Stimulated activated CD4-positive, alpha-beta T cell treated with anti-CD3 and anti-CD28 coated beads, Interleukin-15, amount 100 ng/mL, for 48 hours (primary cell): ENCODE measurements at places on chromosomes 16 and 17.
A peak's percentile ranks its signal among the peaks of the same experiment; 100 is the strongest.

GRCh38 chr16:66950437-66950836, 10.6 kb upstream of the CES3 start:
- DNase-seq = no peak

GRCh38 chr17:30840771-30841170, 9.0 kb downstream of the ATAD5 start:
- no peak for DNase-seq

- DNase-seq = no peak
Measured at GRCh38 chr16:60299241-60299776, 1565.2 kb upstream of the GOT2 start.

DNA sequence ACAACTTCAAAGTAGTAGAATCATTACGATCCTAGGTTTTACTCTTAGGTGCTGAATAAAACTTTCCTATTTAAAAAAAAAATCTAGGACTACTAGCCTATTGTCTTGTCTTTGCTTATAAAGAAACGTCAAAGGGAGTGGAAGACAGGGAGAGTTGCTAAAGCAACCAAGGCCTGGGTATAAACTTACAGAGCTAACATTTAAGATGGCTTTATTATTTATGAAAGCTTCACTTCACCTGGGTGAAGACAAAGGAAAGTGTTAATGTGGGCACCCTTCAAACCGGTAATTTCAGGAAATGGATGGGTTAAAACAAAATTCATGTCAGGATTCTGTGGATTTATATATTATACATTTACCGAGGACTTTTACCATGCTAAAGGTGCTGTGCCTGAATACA, 2.5 kb downstream of the DUSP14 start:
- DNase-seq = no peak

- DNase-seq = peak; percentile 38
Measured at GRCh38 chr17:9115214-9116191, 94.2 kb downstream of the NTN1 start.

GRCh38 chr16:149024-149660, 3.3 kb upstream of the HBZ start:
- DNase-seq = no peak

- no peak for DNase-seq
Measured at GRCh38 chr16:64952177-64952576, 169.7 kb downstream of the CDH11 start.

GRCh38 chr17:73429440-73430164, 117.8 kb upstream of the CDC42EP4 start:
- peak; percentile 85 for DNase-seq
